ENCODE measurements at places on chromosomes 5 and 9.

DNA sequence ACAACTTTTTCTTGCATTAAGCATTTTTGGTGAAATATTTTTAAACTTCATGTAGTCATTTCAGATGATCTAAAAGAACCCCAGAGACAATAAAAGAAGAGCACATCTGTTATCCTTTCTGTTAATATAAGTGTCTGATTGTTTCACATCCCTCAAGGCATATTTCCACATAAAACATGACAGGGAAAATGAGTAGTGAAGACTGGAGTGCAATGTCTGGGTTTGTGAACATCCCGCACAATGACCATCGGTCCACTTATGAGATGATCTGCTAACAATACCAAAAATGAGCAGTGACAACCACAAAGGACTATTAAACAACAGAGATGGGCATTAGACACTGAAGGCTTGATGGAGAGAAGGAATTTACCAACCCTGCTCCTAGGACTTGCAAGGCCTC lies 209.1 kb downstream of the NR2F1-AS1 start:
- no peak for DNase-seq

- DNase-seq = no peak
These were observed 35.6 kb downstream of the TNFSF8 start for GRCh38 chr9:114894609-114895433.

DNA sequence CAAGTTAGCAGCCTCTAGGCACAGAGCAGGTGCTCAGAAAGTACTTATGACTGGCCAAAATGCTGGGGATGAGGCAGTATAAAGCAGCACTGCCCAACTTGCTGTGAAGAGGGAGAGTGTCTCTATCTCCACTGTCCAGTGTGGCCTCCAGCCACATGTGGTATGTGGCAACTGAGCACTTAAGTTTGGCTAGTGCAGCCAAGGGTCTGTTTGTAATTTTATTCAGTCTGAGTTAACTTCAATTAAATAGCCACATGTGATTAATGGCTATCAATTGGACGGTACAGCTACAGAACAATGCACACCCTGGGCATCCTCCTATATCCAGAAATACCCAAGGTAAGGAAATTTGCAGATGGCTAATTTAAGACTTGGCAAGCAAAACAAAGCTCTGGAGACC lies 26.9 kb downstream of the ROR2 start:
- no peak for DNase-seq

GRCh38 chr5:157989296-157989695 lies 130.4 kb upstream of the CLINT1 start:
- no peak for DNase-seq

DNA sequence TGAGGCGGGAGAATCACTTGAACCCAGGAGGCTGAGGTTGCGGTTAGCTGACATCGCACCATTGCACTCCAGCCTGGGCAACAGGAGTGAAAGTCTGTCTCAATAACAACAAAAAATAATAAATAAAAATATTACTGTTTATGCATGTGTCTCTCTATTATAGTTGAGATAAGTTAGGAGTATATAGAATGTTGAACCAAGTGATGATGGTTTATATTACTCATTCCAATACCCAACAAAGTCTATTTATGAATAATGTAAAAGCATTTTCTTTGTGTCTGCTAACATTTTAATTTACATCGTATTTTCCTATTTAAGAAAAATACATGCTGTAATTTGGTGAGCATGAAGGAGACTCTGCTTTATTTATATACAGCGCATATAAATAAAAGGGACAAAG lies 35.8 kb downstream of the CREBRF start:
- DNase-seq = no peak

DNA sequence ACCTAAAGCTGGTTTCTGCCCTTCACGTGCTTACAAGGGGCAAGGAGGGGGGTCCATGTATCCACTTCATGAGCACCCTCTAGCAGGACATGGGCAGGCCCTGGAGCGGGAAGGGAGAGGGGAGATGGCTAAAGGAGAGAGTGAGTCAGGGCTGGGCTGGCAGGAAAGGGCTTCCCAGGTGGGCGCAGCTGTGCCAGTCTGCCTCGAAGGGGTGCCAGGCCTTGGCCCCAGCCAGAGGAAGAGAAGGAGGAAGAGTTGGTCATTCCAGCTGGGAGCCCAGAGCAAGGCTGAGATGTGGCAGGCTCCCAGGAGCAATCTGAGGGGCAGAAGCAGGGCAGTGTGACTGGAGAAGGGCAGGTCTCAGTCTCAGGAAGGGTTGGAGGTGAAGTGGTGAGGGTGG lies 24.7 kb downstream of the TRIM14 start:
- DNase-seq = no peak

GRCh38 chr5:79151942-79152671 lies 40.5 kb downstream of the BHMT start:
- no peak for DNase-seq

- DNase-seq = no peak
These were observed 526 bp upstream of the CD14 start for GRCh38 chr5:140633501-140633900.

GRCh38 chr9:18256568-18256967 lies 217.4 kb upstream of the ADAMTSL1 start:
- no peak for DNase-seq

DNA sequence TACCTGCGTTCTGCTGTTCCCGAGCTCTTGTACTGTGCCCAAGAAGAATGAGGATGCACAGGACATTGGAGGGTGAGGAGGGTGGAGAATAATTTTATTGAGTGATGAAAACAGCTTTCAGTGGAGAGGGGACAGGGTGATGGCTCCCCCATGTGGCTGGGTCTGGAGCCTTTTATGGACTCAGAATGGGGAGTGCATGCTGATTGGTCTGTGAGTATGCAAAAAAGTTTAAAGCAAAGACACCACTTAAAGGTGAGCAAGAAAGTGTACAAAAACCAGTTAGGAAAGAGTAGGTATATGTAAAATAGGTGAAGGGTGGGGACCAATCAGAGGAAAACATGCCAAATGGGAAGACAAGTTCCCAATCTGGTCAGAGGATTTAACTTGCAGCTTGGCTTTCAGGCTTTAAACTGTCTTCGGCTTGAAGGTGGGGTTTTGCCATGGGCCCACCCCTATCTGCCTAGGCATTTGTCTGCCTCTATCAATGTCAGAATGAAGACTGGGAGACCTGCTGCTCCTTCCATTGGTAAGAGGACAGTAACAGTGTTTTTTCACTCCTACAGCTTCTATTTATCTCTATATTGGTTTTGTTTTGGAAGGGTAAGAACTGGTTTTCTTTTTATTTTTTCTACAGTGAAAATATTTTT lies 118.0 kb upstream of the RAI14 start:
- DNase-seq = no peak

GRCh38 chr9:16899606-16900005 lies 29.1 kb upstream of the BNC2 start:
- DNase-seq = no peak

All from CD8-positive, alpha-beta memory T cell (primary cell).